ENCODE measurements at places on chromosomes 1 and 21.

DNA sequence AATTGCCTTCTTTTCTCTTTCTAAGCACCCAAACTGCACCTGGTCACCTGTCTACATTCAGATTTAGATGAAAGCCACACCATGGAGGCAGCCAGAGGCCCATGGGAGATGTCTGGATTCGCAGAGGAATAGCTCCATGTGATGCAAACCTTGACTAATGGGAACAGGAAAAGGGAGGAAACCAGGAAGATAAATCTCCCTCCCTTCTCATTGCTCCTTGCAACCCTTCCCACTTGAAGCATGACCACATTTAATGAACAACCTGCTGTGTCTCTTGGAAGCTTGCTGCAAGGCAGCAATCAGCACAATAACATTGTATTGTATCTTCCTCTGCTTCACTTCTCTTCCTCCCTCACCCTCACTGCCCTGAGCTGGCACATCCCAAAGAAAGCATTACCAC is 42.6 kb upstream of the KLF17 start:
- DNase-seq = no peak

- no peak for DNase-seq
Measured at GRCh38 chr1:39829791-39830533, 41.3 kb upstream of the BMP8B start.

DNA sequence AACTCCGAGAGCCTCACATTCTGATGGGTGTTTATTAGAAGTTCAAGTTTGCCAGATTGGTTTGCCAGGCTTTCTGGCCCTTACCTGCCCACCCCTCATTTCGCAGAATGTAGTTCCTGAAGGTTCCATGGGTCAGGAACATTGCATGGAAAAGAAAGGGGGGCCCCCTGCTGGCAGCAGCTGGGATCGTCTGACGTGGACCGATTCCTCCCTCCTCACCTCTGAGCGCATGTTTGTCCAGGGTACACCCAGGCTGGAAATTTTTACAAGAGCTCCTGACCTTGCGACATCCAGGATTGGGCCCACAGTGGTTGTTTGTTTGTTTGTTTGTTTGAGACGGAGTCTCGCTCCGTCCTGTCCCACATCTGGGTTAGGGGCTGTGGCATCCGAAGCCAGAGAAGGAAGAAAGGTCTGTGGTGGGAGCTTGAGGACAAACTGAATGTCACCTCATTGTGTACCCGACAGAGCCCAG is 126.0 kb upstream of the TMEM51 start:
- peak; percentile 51 for DNase-seq

GRCh38 chr1:1255611-1256010 is 9.1 kb upstream of the C1QTNF12 start:
- DNase-seq = no peak

DNA sequence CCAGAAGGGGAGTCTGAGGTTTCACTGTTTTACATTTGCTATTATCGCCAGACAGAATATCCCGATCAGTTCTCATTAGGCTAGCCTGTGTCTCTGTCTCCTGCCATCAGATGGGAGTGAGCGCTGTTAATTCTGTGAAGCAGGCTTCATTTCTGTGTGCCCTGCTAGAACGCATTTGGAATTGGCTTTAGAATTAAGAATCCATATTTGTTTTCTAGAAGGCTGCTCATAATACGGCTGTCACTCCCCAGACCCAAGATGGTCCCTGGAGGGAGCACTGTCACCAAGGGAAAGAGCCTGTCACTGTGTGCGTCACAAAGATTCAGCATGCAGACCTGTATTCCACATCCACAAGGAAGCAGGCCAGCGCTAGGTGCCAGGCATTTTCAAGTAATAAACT is 49.2 kb downstream of the CASQ2 start:
- DNase-seq = no peak

DNA sequence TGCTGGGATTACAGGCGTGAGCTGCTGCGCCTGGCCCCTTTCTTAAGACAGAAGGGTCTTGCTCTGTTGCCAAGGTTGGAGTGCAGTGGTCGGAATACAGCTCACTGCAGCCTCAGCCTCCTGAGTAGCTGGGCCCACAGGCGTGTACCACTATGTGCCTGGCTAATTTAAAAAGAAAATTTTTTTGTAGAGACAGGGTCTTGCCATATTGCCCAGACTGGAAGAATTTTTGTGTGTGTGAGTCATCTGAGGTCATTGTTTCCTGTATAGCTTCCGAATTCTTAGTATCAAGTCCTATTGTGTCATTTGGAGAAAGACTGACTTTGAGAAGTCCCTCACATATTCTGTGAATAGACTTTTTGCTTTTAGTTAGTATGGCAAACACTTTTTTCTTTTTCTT is 4.7 kb downstream of the SZRD1 start:
- DNase-seq = no peak

DNA sequence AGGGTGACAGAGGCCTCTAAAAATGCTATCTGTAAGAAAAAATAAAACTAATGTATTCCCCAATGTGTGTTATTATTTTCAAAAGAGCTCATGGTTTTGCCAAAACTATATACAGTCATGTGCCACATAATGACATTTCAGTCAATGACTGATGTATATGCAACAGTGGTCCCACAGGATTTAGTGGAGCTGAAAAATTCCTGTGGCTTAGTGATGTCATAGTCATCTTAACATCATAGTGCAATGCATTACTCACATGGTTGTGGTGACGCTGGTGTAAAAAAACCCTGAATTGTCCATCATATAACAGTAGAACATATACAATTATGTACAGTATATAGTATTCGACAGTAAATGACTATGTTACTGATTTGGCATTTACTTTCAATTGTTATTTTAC is 172.4 kb downstream of the CACNA1E start:
- DNase-seq = no peak

DNA sequence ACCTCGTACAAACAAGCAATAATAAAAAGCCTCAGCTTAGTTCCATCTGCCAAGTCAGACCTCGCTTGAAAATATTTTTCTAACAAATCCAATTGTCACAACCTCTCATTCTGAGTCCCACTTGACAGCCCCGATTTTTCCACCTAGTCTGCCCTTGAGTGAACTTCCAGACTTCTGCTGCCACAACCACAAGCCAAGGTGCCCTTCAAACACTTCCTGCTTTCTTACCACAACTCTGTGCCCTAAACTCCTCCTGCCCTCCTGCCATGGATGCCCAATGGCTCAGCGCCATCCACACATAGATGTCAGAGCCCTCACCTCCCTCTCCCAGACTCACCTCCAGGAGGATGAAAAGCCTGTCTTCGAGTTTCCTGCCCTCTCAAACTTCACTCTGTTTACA is 3.9 kb downstream of the TMPRSS2 start:
- no peak for DNase-seq

DNA sequence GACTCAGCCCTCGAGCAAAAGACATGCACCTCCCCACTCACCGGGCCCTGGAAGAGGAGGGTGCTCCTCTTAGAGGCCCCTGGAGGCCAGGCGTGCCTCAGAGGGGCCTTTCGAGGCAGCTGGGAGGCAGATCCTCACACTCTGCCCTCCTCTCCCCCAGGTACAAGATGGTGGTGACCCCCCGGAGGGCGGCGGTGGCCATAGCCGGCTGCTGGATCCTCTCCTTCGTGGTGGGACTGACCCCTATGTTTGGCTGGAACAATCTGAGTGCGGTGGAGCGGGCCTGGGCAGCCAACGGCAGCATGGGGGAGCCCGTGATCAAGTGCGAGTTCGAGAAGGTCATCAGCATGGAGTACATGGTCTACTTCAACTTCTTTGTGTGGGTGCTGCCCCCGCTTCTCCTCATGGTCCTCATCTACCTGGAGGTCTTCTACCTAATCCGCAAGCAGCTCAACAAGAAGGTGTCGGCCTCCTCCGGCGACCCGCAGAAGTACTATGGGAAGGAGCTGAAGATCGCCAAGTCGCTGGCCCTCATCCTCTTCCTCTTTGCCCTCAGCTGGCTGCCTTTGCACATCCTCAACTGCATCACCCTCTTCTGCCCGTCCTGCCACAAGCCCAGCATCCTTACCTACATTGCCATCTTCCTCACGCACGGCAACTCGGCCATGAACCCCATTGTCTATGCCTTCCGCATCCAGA is 10.4 kb downstream of the MYBPH start:
- no peak for DNase-seq

DNA sequence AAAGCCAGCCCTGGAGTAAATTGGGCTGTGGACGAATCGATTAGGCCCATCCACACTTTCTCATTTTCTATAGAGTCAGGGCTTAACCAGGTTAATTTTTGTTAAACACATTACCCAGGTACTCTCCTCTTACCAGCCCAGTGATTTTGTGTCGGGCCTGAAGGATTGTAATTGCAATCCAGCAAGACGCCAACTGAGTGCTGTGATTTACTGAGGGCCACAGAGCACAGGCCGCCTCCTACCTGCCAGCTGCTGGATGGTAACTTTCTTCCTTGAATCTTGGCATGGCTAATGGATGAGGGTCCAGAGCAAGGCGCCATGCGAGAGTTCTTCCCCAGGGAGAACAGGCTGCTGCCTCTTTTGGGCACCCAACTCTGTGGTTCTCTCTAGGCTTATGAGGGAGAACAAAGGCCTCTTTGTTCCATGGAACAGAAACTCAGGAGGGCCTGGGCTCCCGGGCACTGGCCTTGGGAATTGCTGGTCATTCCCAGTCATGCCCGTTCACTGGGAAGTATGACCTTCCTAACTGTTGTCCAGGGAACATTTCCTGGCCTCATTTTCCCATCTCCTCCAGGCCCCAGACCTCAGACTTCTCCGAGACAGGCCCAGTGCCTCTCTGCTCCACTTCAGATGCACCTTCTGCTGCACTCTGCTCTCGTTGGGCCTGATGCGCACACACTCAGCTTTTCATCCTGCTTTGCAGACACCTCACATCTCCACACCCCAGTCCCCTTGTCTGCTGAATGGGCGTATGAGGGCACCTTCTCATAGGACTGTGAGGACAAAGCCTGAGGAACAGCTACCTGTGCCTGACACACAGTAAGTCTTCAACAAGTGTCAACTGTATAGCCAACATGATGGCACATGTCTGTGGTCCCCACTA is 57.3 kb downstream of the SYF2 start:
- no peak for DNase-seq

GRCh38 chr1:165629848-165630628 is 996 bp upstream of the MGST3 start:
- DNase-seq = no peak

DNA sequence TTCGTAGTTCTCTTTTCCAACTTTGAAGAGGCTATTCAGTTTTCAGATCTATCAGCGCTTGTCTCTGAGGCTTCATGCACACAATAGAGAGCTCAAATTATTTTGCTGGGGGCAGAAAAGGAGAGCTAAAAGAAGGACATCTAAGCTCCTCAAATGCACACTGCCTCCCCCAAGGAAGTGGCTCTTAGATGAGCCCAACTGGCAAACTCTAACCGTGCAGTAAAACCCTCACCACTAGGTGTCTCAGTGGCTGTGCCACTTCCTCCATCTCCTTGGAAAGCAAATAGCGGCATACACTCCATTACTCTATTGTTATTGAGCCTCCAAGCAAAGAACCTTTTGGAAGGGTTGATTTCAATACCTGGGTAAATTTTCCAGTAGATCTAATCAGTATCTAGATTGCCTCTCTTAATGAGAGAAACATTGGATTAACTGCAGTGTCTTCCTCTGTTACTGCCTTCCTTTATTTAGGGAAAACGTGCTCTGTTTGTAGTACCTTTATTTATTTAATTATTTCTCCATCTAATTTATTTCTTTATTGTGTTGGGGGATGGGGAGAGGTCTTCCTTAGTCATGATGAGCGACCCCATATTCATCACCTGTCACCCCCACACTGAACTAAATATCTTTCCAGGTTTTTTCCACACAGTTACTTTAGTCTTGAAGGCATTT is 9.2 kb upstream of the SFPQ start:
- peak; percentile 79 for DNase-seq

DNA sequence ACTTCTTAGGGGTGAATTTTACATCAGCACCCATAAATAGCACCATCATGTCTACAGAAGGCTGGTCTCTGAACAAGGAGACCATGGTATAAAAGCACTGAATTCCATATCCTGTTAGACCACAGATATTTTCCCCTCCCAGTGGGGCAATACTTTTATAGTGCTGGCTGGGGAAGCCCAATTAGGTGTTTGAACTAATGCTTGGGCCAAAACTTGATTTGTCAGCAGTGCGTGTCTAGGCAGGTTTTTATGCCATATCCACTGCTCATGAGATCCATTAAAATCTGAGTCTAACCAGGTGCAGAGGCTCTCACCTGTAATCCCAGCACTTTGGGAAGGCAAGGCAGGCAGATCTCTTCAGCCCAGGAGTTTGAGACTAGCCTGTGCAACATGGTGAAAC is 623.0 kb downstream of the NPHP4 start:
- DNase-seq = no peak

- DNase-seq = no peak
Measured at GRCh38 chr1:67898033-67898726, 64.9 kb upstream of the GNG12 start.

DNA sequence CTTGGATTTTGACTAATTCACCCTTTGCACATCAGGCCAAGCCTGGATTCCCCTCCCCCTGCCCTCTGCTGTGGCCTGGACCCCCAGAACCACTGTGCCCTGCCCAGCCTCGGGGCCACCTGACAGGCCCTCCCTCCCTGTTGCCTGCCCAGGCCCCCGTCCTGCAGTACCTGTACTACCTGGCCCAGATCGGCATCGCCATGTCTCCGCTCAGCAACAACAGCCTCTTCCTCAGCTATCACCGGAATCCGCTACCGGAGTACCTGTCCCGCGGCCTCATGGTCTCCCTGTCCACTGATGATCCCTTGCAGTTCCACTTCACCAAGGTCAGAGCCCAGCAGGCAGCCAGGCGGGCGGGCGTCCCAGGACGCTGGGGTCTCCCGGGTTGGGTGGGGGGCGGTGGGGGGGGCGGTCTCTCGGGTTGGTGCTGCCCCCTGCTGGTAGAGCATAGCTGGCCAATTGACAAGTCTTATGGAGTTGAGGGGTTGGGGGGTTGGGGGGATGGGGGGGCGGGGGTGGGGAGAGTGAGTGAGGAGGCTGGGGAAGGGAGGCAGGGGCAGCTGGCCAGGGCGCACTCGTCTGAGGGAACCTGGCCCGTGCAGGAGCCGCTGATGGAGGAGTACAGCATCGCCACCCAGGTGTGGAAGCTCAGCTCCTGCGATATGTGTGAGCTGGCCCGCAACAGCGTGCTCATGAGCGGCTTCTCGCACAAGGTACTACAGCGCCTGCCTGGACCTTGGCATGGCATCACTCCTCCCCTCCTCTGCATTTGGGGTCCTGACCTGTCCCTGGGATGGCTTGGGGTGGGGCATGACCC is 10.7 kb downstream of the AMPD2 start:
- peak; percentile 51 for DNase-seq
